Spinal cord (tissue), 10 donors: ENCODE measurements at places on chromosomes 3 and 15.

- H3K36me3 ChIP-seq = no peaks in the 10 kb centered on the region
- DNase-seq = no peak
- no peak overlapping the region for H3K27ac ChIP-seq
- no peaks in the 10 kb centered on the region for H3K4me1 ChIP-seq
- H3K27me3 ChIP-seq = no peaks in the 10 kb centered on the region
These were observed 56.0 kb upstream of the SPTSSB start for GRCh38 chr3:161427347-161427746.

GRCh38 chr15:56252386-56252785, 8.7 kb upstream of the RFX7 start:
- no peak overlapping the region for H3K4me3 ChIP-seq
- no peak for DNase-seq
- no peaks in the 10 kb centered on the region for H3K36me3 ChIP-seq
- no peaks in the 10 kb centered on the region for H3K27me3 ChIP-seq
- no peak overlapping the region for H3K27ac ChIP-seq

- H3K4me1 ChIP-seq = peaks cover 9% of the 10 kb centered on the region
- no peak overlapping the region for H3K27ac ChIP-seq
- no peaks in the 10 kb centered on the region for H3K36me3 ChIP-seq
- no peak overlapping the region for H3K4me3 ChIP-seq
These were observed 26.4 kb upstream of the PDE8A start for GRCh38 chr15:84955089-84955848.

GRCh38 chr15:63082366-63082765, 39.3 kb upstream of the LACTB start:
- H3K36me3 ChIP-seq = no peaks in the 10 kb centered on the region
- H3K27me3 ChIP-seq = no peaks in the 10 kb centered on the region
- peaks cover 6% of the 10 kb centered on the region for H3K4me1 ChIP-seq
- no peak overlapping the region for H3K4me3 ChIP-seq
- no peak for DNase-seq

GRCh38 chr3:54906763-54907162, 21.1 kb downstream of the LRTM1 start:
- no peaks in the 10 kb centered on the region for H3K36me3 ChIP-seq
- no peak overlapping the region for H3K4me3 ChIP-seq
- no peak overlapping the region for H3K27ac ChIP-seq
- H3K27me3 ChIP-seq = no peaks in the 10 kb centered on the region
- peaks cover 4% of the 10 kb centered on the region for H3K4me1 ChIP-seq

DNA sequence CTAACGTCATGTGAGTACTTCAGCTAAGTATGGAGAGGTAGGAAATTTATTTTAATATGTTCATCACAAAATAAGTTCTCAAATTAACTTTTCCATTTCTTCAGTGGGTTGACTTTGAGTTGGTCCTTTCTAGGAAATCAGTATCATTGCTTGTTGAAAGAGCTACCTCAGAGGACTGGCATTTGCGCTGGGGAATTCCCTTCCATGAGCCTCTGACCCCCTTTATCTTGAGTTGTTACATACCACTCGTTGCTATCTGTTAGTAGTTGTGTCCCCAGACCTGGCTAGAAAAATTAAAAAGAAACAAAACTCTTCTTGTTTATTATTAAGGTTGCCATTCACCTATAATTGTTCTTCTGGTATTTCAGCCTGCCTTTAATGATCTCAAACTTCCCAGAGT, 96.8 kb upstream of the ROBO2 start:
- no peaks in the 10 kb centered on the region for H3K36me3 ChIP-seq
- no peaks in the 10 kb centered on the region for H3K4me1 ChIP-seq
- H3K27me3 ChIP-seq = no peaks in the 10 kb centered on the region

GRCh38 chr3:62197350-62198012, 175.9 kb downstream of the FEZF2 start:
- DNase-seq = no peak
- H3K27me3 ChIP-seq = no peaks in the 10 kb centered on the region

DNA sequence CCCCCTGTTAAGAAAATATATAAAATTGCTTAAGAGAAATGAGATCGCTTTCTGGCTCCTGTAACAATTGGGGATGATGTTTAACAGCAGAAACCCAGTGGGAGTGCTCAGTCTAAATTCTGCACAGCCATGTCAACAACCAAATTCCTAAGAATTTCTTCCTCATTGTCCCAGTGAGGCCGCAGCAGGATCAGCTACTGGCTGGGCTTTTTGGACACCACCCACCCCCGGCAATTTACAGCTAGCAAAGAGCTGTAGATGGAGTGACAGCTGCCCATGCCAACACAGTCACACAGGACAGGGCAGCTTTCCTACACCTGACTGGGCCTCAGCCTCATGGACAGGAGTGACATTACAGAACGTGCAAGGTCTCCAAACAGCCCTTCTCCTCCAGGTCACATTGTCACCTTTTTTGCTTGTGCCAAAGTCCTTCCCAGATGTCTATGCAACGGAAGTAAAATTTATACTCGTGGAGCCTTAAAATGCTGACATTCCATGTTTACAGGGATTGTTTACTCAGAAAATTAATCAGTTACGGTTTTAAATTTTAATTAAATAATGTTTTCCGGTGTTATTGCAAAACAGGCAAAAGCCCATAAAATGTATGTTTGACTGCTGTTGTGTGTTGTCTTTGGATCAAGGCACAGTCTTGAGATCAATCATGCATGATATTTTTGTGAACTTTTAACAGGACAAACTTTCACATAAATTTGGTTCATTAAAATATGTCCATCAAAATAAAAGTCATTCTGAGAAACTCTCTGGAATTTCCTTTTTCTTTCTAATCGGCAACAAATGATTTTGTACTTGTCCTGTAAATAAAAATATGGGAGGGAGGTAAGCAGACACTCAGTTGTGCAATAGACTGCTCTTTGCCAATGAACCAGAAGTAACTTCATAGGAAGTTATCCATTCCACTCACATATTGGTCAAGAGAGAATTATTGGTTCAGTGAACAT, 943.2 kb downstream of the MCTP2 start:
- H3K27me3 ChIP-seq = peaks cover 3% of the 10 kb centered on the region
- H3K27ac ChIP-seq = no peak overlapping the region
- no peaks in the 10 kb centered on the region for H3K36me3 ChIP-seq
- H3K4me3 ChIP-seq = no peak overlapping the region
- H3K4me1 ChIP-seq = peaks cover 11% of the 10 kb centered on the region
- peak; percentile 40 for DNase-seq

GRCh38 chr3:2850701-2851100, 259.5 kb downstream of the IL5RA start:
- H3K4me3 ChIP-seq = no peak overlapping the region
- H3K4me1 ChIP-seq = no peaks in the 10 kb centered on the region
- DNase-seq = no peak

- no peak overlapping the region for H3K4me3 ChIP-seq
- no peak overlapping the region for H3K27ac ChIP-seq
- no peaks in the 10 kb centered on the region for H3K36me3 ChIP-seq
- H3K4me1 ChIP-seq = no peaks in the 10 kb centered on the region
- H3K27me3 ChIP-seq = no peaks in the 10 kb centered on the region
- DNase-seq = no peak
These were observed 61.5 kb upstream of the DCBLD2 start for GRCh38 chr3:98962951-98963350.

GRCh38 chr3:56424336-56424735, 43.9 kb downstream of the ERC2 start:
- H3K27ac ChIP-seq = no peak overlapping the region
- no peaks in the 10 kb centered on the region for H3K27me3 ChIP-seq
- peaks cover 2% of the 10 kb centered on the region for H3K36me3 ChIP-seq
- DNase-seq = no peak
- no peaks in the 10 kb centered on the region for H3K4me1 ChIP-seq

- no peak overlapping the region for H3K4me3 ChIP-seq
- H3K4me1 ChIP-seq = peaks cover 6% of the 10 kb centered on the region
- H3K27ac ChIP-seq = peak overlapping the region; percentile 69
- no peaks in the 10 kb centered on the region for H3K36me3 ChIP-seq
- no peak for DNase-seq
These were observed 53.1 kb downstream of the TGFBR2 start for GRCh38 chr3:30659270-30660130.

- DNase-seq = no peak
- peaks cover 37% of the 10 kb centered on the region for H3K36me3 ChIP-seq
- no peak overlapping the region for H3K27ac ChIP-seq
- no peaks in the 10 kb centered on the region for H3K27me3 ChIP-seq
These were observed 7.8 kb downstream of the VWA5B2 start for GRCh38 chr3:184237211-184237610.

GRCh38 chr3:98977520-98977919, 76.0 kb upstream of the DCBLD2 start:
- H3K4me3 ChIP-seq = no peak overlapping the region
- no peaks in the 10 kb centered on the region for H3K4me1 ChIP-seq
- no peak for DNase-seq

DNA sequence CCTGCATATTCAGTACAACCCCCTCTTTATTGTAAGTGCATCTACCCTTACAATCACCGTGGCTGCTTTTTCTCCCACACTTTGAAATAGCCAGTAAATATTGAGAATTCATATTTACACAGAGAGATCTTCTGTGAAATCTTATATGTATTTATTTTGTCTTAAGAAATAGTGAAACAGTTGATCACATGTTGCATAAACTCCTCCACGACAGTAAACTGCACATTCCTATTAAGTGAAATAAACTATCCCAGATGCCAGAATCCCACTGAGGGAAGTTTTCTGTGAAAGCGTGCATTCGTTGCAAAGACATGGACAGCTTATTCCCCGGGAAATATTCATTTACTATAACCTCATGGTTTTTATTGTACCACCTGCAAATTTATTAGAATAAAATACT, 796.0 kb downstream of the ROBO2 start:
- no peak overlapping the region for H3K4me3 ChIP-seq
- no peaks in the 10 kb centered on the region for H3K4me1 ChIP-seq
- no peak overlapping the region for H3K27ac ChIP-seq
- H3K27me3 ChIP-seq = no peaks in the 10 kb centered on the region

GRCh38 chr3:29515451-29515850, 234.6 kb downstream of the RBMS3 start:
- no peak for DNase-seq
- H3K36me3 ChIP-seq = no peaks in the 10 kb centered on the region
- no peaks in the 10 kb centered on the region for H3K27me3 ChIP-seq
- H3K4me1 ChIP-seq = no peaks in the 10 kb centered on the region
- H3K4me3 ChIP-seq = no peak overlapping the region
- H3K27ac ChIP-seq = no peak overlapping the region

GRCh38 chr3:102941786-102942185, 507.0 kb downstream of the ZPLD1 start:
- no peak for DNase-seq
- H3K27me3 ChIP-seq = no peaks in the 10 kb centered on the region
- H3K36me3 ChIP-seq = no peaks in the 10 kb centered on the region
- no peaks in the 10 kb centered on the region for H3K4me1 ChIP-seq
- H3K4me3 ChIP-seq = no peak overlapping the region
- no peak overlapping the region for H3K27ac ChIP-seq

GRCh38 chr15:89802231-89802928, 12.3 kb downstream of the ANPEP start:
- no peak for DNase-seq
- H3K27ac ChIP-seq = no peak overlapping the region
- H3K36me3 ChIP-seq = peaks cover 2% of the 10 kb centered on the region
- H3K4me3 ChIP-seq = no peak overlapping the region
- no peaks in the 10 kb centered on the region for H3K4me1 ChIP-seq
- no peaks in the 10 kb centered on the region for H3K27me3 ChIP-seq

DNA sequence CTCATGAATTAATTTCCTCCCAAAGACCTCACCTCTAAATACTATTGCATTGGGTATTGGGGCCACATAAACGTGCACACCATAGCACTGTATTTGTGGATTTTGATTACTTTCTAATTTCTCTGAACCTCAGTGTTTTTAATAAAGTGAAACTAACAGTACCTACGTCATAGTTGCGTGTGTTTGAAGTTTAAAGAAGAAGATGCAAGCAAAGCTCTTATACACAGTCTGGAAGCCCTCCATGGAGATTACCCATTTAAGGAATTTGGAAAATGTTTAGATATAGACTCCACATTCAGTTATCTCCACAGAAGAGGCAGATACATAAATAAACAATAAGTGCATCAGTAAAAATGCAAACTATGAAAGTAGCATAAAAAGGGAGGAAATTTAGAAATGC, 581.1 kb upstream of the GBE1 start:
- no peak overlapping the region for H3K27ac ChIP-seq
- H3K4me1 ChIP-seq = no peaks in the 10 kb centered on the region
- no peaks in the 10 kb centered on the region for H3K27me3 ChIP-seq
- H3K4me3 ChIP-seq = no peak overlapping the region

DNA sequence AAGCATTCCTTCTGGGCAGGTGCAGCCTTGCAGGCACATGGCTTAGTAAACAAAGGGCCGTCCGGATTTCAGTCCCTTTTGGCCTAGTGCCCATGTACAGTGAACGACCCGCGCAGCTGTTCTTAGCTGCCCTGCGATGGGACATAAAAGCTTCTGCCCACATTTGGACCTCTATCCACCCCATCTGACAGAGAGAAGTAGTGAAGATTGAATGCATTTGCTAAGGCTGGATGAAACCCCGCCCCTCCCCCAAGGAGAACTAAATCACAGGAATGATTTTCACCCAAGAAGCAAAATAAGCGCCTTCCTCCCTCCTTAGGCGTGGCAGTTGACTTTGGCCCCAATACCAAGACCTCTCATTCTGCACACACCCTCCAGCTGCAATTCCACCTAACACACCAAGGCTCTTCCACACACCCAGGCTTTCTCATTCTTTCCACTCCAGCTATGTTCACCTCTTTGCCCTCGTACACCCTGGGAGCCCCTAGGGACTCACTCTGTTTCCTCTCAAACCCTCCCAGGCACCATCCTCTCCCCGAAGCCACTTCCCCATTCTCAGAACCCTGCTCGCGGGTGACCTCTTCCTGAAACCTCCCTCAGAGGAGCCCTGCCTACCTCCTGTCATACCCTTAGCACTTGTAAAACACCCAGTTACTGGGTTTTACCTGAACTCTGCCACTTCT, 14.1 kb upstream of the HRH1 start:
- peak overlapping the region; percentile 43 for H3K27ac ChIP-seq
- peaks cover 7% of the 10 kb centered on the region for H3K4me1 ChIP-seq
- H3K27me3 ChIP-seq = no peaks in the 10 kb centered on the region
- no peak overlapping the region for H3K4me3 ChIP-seq
- no peaks in the 10 kb centered on the region for H3K36me3 ChIP-seq

DNA sequence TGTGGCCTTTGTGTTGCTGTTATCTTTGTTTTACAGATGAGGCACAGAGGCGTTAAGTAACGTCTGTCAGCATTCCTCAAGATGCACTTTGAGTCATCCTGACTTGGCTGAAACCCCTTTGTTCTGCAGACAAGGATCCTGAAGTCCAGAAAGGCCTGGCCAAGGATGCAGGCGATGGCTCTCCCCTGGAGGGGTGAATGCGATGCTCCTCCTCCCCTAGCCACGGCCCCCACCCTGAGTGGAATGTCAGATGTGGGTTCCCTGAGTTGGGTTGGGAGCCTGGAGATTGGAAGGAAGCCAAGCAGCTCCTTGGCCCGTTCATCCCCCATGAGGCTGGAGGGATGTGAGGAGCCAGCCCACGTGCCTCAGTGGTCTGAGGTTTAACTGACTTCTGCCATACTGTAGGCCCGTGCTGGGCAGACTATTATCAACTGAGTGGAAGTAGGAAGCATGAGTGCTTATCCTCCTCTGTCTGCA, 43.3 kb downstream of the POMGNT2 start:
- H3K27me3 ChIP-seq = no peaks in the 10 kb centered on the region
- H3K27ac ChIP-seq = no peak overlapping the region
- no peak overlapping the region for H3K4me3 ChIP-seq
- H3K4me1 ChIP-seq = no peaks in the 10 kb centered on the region

- H3K27me3 ChIP-seq = no peaks in the 10 kb centered on the region
- peak overlapping the region; percentile 61 for H3K4me3 ChIP-seq
- no peak for DNase-seq
- H3K27ac ChIP-seq = peak overlapping the region; percentile 79
These were observed 36.7 kb upstream of the NDUFB4 start for GRCh38 chr3:120559242-120560061.

GRCh38 chr15:60372756-60373155, 25.0 kb downstream of the ANXA2 start:
- no peaks in the 10 kb centered on the region for H3K27me3 ChIP-seq
- DNase-seq = no peak
- no peak overlapping the region for H3K4me3 ChIP-seq
